ENCODE measurements at places on chromosomes 11 and 22.

- DNase-seq = no peak
Measured at GRCh38 chr11:71245601-71246391, 6.6 kb downstream of the SHANK2 start.

DNA sequence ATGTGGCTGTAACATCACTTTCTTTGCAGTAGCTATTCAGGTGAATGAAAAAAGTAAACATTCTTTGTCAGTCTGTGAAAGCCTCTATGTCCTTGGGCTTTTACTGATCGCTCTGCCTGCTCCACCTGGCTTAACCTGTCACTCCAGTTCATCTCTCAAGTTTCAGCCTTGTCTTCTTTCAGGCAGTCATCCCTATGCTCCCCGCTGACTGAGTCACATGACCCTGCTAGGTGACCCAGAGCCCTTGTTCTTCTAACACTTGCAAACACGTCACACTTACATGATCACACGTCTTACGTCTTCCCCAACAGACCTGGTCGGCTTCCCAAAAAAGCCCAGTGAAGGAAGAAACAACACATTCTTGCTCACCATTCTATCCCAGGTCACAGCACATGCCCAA, 499.3 kb upstream of the TENM4 start:
- DNase-seq = no peak

- no peak for DNase-seq
Measured at GRCh38 chr11:126891556-126892217, 108.9 kb downstream of the KIRREL3 start.

DNA sequence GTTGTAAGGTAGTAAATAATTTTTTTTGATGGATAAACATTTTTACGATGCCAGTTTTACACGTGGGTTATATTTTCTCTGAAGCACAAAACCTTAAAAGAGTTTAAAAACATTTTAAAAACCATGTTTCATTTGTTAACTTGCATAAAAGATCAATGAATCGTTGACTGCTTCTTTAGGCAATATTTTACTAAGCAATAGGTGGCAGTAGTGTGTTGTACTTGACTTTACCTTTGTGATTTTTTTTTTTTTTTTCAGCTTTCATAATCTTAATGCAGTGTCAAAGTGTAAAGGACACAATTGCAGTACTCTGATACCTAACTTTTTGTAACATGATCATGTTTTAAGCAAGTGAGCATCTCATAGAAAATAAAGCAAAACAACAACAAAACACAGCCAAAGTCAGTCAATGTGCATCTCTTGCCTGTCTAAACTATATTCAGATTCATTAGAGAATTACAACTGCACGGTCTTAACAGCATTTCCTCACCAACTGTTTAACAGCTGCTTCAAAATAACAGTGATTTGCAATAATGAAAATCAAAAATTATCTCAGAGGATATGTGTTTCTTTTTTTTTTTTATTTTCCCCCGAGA, 27.7 kb downstream of the DNAJC24 start:
- peak; percentile 16 for DNase-seq

Data from CD4-positive, alpha-beta T cell treated with Interleukin-4 for 4 hours (primary cell).